ENCODE measurements at places on chromosomes 7 and 10.

DNA sequence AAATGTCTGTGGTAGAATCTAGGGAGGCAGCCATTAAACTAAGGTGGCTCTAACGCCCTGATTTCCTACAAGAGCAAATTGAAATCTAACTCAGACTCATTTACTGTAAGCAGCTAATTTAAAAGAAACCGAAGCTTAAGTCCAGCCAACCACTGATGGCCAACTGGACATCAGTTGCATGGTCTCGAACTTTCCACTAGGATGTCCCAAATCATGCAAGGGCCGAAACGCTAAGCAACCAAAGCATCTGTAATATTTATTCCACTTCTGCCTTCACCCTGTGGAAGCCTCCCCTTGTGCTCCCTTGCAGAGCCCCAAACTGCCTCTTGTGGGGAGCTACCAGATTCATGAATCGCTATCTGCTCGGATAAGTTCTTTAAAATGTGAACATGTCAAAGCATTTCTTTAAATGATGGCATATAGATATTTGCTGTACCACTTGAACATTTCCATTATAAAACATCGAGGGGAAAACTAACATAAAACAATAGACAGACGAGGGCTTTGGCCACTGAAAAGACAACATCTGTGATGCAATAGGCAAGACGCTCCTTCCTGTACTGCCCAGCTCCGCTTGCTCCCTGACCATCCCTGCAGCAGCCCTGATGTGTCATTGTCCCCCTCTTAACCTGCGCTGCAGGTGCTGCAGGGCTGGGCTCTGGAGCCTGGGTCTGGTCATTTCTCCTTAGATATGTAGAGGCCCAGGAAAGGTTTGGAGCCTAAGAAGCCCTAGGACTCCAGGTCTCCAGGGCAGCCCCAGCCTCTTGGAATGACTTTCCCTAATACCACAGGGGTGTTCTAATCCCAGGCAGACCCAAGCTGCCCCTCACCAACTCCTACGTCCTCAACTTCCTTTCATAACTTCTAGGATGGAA is 2.9 kb upstream of the RBP3 start:
- no peak for DNase-seq

DNA sequence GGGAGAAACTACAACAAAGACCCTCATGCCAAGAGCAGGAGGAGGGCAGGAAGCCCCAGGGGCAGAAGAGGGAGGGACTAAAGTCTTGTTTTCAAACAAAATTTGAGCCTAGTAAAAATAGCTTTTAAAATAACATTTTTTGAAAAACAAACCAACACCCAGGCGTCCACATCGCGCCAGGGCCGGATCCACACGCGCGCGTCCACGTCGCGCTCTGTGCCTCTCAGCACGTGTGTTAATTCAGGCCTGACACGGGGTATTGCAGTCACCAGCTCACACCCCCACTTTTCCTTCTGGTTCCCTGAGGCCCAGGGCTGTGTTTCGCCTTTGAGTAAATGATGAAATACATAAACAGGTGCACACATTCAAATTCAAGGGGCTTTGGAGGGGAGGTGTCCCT is 196.2 kb downstream of the TCERG1L start:
- DNase-seq = no peak

DNA sequence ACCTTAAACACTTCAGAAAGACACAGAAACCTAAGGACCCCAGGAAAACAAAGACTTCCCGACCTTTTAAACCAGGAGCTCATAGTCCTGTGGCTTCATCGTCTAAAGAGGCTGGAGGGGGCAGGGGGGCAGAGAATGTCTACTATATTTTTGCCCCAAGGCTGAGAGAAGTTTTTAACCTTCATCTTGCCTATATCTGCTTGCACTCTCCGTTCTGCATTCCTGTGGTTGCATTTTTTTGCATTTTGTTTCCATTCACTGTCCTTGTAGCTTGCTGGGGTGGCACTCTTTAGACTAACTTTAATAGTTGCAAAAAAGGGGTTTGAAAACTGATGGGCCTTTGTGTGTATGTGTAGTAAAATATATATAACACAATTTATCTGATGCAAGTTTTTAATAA is 23.7 kb downstream of the PRKAR2B start:
- DNase-seq = no peak

DNA sequence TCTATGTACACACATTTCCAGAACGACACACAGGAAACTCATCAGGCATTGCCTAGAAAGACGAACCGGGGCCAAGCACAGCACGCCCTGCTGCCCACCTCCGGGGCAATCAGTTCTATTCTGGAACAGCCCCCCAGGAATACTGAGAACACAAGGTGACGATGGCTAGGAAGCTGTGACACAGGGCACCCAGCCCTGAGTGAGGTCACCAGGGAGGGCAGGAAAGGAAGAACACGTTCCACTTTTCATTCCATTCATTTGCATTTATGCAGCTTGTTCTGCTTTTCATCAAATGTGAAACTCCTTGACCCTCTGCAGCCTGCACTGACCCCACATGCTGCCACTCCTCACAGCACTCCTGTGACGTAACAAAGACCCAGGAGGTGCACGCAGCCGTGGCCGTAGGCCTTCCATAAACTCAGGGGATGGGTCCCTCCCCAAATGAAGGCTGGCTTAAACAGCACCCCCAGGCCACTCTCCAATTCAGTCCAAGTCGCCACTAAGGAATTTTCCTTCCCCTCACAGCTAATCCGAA is 28.9 kb downstream of the MAD1L1 start:
- no peak for DNase-seq

DNA sequence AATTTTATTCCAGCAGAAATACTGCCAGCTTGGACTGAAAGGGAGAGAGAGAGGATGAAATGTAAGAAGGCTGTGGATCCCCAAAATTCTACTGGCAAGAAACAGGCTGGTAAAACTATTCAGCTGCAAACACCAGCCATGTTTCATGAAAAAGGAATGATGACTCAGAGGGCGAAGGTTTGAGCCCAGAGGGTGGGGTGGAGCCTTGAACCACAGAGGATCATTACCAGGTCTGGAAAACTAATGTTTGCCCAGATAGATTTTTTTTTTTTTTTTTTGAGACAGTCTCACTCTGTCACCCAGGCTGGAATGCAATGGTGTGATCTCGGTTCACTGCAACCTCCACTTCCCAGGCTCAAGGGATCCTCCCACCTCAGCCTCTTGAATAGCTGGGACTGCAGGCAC is 41.7 kb upstream of the NRF1 start:
- peak; percentile 95 for DNase-seq

GRCh38 chr10:91589015-91589657 is 43.7 kb downstream of the PPP1R3C start:
- no peak for DNase-seq

All from LoVo (cell line).